IMR-90 (cell line): ENCODE measurements at places on chromosomes 5 and 9. TPM values are rescaled to one million over a fixed set of nuclear protein-coding genes. Genes with fewer than 3 reads are reported as not detected.

- peak; percentile 91 for DNase-seq
These were observed 27.6 kb downstream of the COL15A1 start for GRCh38 chr9:98971168-98971914.

The DDX4 gene
- not detected in 2 replicates for total RNA-seq

The MARVELD2 gene
- total RNA-seq = 0.54 and 0.83 TPM in 2 replicates

- no peak for DNase-seq
These were observed 724 bp downstream of the NDUFS6 start for GRCh38 chr5:1801967-1802295.

GRCh38 chr9:1276474-1276873 lies 226.3 kb downstream of the DMRT2 start:
- DNase-seq = no peak

DNA sequence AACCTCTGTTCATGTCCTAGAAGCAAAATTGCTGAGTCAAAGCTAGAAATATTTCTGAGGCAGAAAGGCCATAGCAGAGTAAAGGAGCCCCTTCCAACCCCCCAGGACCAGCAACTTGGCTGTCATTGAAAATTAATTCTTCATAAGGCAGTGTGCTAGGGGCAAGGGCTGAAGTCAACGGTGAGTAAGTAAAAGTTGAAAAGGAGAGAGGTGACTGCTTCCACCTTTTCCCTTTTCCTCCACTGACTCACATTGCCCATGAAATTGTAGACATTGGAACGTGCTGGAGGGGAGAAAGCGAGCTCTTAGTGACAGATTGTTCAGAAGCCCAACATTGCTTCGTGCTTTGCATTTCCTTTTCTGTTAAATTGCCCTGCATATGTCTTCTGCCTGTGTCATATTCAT lies 19.1 kb downstream of the GLRA1 start:
- no peak for DNase-seq

DNA sequence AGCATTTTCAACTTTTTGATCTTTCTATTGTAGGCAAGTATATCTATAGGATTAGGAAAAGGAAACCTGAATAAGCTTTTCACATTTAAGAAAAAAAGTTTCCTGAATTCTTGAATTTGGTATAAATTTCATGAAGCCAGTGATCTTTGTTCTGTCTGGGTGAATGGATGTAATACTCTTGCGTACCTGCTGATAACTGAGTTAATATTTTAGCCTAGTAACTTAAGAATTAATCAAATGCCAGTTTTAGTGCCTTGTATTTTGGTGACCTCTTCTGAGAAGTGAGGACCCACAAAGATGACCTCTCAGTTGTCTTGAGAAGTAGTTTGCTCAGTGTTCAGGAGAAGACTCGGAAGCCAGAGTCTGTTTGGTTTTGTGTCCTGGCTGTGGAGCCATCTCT lies 77.9 kb downstream of the UHRF2 start:
- no peak for DNase-seq

DNA sequence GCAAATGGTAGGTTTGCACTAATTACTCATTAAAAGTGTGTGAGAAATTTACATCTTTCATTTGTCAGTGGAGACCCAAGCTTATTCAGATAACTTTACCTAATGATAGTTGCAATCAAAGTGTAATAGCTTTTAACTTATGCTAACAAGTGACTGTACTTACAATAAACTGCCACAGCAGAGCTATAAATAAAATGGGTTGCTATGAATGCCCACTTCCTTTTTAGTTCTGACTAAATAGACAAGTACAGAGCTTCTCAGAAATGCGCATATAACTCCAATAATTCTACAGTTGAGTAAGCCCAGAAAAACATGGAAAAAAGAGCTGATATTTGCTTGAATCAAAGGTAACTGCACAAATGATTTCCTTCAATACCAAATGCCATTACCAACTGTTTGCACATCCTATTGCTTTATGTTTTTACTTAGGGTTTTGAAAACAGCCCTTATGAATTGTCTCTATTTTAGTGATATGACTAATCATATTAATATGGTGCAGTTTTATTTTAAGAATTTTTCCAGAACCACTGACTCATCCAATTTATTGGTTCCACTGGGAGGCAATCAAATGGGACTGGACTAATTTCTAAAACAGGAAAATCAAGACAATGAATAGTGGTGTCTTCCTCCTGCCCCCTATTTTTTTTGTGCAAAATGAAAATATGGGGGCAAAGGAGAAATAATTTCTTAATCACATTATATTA lies 84.1 kb downstream of the PPP2R2B start:
- no peak for DNase-seq

- DNase-seq = no peak
These were observed 110.2 kb downstream of the LHFPL2 start for GRCh38 chr5:78538240-78538850.

The PCDHGB7 gene
- 5.8 and 6.3 TPM in 2 replicates for total RNA-seq

DNA sequence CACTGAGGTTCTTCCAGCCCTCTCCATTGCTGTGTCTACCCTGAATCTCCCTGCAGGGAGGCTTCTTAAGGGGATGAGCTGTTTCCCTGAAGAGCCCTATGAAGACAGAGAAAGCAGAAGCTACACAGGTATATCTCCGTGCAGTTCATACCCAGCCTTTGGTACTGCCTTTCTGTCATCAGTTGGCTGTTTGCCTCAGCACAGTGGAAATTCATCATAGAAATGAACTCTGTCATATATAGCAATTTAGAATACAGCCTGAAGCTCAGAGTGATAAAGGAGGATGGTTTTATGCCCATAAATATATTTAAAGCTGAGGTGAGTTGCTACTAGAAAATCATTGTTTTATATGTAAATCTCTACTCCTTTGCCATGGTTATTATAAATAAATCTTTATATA lies 42.6 kb upstream of the KCNN2 start:
- no peak for DNase-seq

- DNase-seq = no peak
These were observed 801.9 kb upstream of the ACO1 start for GRCh38 chr9:31582561-31582960.

The FGD3 gene
- not detected in 2 replicates for total RNA-seq
